Stimulated activated CD8-positive, alpha-beta memory T cell treated with anti-CD3 and anti-CD28 coated beads, Interleukin-4, amount 100 ng/mL, for 4 hours (primary cell): ENCODE measurements at places on chromosomes 3 and 15.

DNA sequence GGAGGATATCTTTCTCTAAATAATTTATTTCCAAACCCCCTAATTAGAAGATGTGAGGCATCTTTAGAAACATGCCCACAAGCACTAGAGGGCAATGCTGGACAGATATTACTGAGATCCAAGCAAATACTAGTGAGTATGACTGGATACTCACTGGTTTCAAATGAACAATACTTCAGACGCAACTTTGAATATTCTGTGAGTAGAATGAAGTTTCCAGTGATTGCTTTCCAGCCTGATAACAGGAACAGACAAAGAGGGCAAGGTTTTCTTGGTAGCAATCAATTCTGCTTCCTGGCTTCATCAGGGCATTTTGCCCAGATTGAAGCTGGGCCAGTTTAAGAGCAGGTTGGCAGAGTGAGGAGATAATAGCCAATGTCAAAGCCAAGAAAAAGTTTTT lies 442.6 kb upstream of the PDZRN3 start:
- DNase-seq, result no peak

- DNase-seq, result no peak
Measured at GRCh38 chr3:18469775-18470174, 44.6 kb upstream of the SATB1 start.

DNA sequence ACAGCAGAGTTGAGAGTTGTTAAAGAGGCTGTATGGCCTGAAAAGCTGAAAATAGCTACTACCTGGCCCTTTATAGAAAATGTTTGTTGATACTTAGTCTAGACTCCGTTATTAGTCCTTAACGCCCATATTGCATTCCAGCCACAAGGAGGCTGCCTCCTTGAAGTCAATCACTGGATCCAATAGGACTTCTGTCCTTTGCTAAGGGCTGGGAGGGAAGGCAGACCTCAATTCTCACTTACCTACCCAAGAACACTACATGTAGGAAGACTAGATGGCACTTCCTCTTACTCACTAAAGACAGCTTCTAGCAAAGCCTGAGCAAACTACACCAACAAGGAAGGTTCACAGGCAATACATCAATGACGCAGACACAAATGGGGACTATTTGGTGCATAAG lies 139.5 kb upstream of the HACD2 start:
- no peak for DNase-seq

DNA sequence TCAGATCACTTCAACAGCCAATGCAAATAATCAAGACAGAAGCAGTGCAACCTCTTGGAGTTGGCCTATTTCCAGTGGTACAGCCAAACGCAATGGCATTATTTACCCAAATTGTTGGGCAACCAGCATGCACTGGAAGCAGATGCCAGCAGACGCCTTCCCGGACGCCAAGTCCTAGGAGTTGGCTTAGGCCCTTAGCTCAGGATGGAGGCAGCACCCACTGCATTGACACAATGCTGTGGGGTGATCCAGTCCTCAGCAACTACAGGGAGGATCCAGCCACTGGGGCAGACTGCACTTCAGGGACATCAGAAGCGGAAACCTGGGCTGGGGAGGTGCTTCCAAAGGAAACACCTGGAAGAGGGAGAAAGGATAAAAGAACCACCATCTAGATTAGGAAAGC lies 290.4 kb downstream of the FAM43A start:
- no peak for DNase-seq

GRCh38 chr15:43776101-43776717 lies 557 bp downstream of the ELL3 start:
- no peak for DNase-seq

- no peak for DNase-seq
Measured at GRCh38 chr3:143963946-143964345, 7.7 kb upstream of the DIPK2A start.

GRCh38 chr3:87333393-87333892 lies 57.1 kb upstream of the POU1F1 start:
- DNase-seq, result no peak

DNA sequence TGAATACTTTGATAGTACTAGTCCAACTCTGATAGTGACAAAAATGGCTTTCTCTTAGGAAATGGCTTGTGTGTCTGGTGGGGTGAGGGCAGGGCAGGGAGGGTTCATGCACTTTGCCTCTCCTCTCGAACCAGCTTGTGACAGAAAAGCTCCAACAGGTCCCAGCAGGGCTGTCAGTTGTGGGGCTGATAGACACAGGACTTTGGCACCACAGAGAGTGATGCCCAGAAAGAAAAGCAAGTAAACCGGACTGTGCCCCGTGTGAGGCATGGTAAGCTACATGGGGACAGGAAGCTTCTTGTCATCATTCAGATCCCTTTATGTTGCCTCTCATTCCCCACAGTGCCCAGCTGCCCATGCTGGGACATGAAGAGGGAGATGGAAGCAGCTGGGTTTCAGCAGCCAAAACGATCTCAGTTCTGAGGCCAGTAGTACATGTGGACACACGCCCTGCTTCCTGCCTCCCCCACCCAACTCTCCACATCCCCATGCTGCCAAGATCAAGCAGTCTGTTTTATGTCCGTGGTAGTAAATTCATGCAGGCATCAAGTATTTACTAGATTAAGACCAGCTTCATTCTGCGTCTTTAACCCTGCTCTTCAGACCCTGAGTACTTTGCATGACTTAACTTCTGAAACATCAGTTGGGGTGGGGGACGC lies 29.7 kb upstream of the LIPC start:
- no peak for DNase-seq

DNA sequence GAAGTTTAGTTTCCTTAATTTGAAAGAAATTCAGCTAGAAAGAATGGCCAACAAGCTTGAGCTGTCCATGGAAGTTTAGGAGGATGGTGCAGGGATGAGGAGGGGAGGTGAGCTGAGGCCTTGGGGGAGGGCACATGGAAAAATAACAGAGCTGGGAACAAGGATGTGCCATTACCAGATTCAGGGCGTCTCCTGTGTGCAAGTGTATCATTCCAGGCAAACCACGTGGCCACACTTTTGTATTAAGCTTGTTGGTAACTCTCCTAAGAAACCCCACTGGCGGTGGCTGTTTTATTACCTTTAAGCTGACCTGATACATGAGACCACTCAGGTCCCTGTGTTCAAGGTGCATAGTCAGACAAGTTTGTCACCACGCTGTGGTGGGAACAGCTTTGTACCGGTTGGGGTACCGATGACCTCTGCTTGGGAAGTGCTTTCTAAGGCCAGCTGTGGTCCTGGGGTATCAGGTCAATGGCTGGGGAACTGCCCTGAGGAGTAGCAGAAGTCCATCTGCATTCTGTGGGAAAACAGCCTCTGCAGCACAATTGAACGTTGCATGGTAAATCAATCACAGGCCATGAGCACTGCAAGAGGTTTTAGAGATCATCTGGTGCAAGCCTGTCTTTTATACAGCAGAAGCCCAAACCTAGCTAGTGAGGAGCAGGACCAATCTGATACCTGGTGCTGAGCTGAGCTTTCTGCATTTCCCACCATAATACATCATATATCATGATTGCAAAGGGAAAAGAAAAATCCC lies 235.5 kb downstream of the THSD4 start:
- no peak for DNase-seq
